Activated T-helper 17 cell treated with anti-CD3 and anti-CD28 coated beads, Interleukin-2, amount 50 U/mL, for 72 hours (primary cell): ENCODE measurements at places on chromosomes 12 and 14.

- H3K27ac ChIP-seq: peak overlapping the region; percentile 84
- H3K4me1 ChIP-seq: peaks cover 53% of the 10 kb centered on the region
- peak overlapping the region; percentile 64 for H3K4me3 ChIP-seq
- H3K36me3 ChIP-seq: peaks cover 100% of the 10 kb centered on the region
- ATAC-seq: peak; percentile 15
Observed at GRCh38 chr14:100093319-100093718, 28.1 kb downstream of the EVL start.

- H3K27ac ChIP-seq: no peak overlapping the region
- H3K4me3 ChIP-seq: no peak overlapping the region
- peaks cover 64% of the 10 kb centered on the region for H3K36me3 ChIP-seq
- H3K27me3 ChIP-seq: no peaks in the 10 kb centered on the region
Observed at GRCh38 chr14:102359341-102359740, 3.3 kb downstream of the CINP start.

- no peaks in the 10 kb centered on the region for H3K4me1 ChIP-seq
- H3K36me3 ChIP-seq: no peaks in the 10 kb centered on the region
- no peaks in the 10 kb centered on the region for H3K27me3 ChIP-seq
- no peak for ATAC-seq
- H3K4me3 ChIP-seq: no peak overlapping the region
Observed at GRCh38 chr12:44078273-44078672, 242.4 kb downstream of the TMEM117 start.

DNA sequence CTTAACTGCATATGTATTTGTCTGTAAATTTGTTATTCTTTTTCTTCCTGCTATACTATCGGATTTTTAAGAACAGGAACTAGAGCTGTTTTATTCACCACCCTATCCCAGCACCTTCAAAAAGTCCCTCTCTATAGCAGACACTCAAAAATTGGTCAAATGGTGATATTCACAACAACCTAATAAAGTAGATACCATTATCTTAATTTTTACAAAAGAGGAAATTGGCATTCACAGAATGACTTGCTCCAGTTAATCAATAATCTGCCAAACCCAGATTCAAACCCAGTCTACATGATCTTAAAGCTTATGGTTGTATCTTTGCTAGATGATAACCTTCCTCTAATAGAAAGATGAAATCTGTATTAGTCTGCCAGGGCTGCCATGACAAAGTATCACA is 426.6 kb downstream of the EGLN3 start:
- no peaks in the 10 kb centered on the region for H3K4me1 ChIP-seq
- no peaks in the 10 kb centered on the region for H3K36me3 ChIP-seq
- H3K27ac ChIP-seq: no peak overlapping the region
- ATAC-seq: no peak
- no peak overlapping the region for H3K4me3 ChIP-seq
